ENCODE measurements at places on chromosomes 2 and 18.

DNA sequence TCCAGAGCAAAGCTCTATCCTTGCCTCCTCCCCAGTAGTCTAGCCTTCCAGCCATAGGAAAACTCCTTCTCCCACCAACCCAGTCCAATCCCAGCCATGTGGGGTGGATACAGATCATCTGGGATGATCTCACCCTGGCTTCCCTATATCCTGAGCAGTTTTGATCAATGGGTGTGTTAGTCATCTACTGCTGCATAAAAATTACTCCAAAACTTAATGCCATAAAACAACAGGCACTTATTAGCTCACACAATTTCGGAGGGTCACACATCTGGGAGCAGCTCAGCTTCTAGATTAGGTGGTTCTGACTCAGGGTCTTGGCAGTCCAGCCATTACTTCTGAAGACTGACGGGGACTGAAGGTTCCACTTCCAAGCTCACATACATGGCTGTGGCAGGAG is 190.4 kb downstream of the SPP2 start:
- no peak for DNase-seq

GRCh38 chr2:46778511-46778910 is 137.1 kb downstream of the MCFD2 start:
- DNase-seq, result no peak

DNA sequence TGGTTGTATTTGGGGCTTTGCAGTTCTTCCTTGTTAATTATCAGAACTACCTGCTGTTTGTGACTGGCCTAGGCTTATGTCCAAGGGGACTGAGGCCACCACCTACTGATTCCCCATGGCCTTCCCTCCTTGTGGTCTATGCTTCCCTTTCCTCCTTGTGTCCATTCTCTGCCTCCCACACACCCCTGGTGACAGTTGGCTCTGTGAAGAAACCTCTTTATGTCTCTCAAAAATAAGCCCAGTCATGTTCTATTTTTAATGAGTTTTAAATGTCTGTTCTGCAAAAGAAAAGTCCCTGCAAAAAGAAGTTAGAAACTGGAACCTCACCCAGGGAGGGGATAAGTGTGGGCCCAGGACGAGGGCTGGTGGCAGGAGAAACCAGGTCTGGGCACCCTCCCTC is 105.0 kb downstream of the SMC6 start:
- DNase-seq, result no peak

- DNase-seq, result no peak
Observed at GRCh38 chr2:216429428-216429827, 17.1 kb downstream of the SMARCAL1 start.

DNA sequence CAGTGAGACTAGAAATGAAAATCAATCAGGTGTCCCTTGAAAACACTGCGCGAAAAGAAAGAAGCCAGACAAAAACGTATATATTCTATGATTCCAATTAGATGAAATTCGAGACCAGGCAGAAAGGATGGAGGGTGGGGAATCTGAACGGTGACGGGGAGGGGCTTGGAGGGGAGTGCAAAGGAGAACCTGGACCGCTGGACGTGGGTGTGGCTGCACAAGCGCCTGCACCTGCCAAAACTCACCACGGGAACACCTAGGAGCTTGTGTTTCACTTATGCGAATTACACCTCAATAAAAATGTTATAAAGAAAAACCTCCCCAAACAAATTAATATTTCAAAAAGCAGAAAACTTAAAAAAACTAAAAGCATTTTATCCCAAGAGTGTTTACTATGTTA is 21.9 kb downstream of the THAP4 start:
- DNase-seq, result no peak

DNA sequence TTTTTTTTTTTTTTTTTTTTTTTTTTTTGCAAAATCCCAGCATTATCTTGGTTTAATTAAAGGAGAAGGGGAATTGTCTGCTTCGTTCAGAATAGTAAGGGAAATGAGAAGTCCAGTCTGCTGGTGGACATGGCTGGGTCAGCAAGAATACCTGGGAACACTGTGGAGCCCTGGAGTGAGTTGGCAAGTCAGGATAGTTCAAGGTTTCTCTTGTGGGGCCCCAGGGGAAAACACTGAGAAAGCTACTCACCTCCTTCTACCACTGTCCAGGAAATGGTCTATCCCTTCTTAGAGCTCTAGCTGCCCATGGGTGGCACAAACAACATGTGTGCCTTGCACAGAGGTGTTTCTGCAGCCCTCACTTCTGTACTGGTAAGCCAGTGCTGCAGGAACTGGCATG is 169.1 kb upstream of the SIX2 start:
- DNase-seq, result no peak

DNA sequence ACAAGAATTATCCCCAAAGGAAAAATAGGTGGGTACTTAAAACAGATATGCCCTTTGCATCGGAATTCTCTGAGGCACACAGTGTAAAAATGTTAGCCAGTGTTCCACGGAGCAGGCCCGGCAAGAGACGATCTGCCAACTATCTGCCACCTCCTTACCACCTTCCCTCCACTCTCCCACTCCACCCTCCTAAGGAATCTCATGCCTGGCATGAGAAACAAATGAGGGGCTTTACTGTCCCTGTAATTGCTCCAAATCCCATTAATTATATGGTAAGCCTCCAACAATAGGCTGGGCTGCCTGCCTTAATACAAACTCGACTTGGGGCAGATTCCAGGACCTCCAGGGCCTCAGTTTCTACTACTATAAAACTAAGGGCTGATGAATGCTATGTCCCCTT is 102.3 kb downstream of the ZBTB7C start:
- no peak for DNase-seq

GRCh38 chr2:211816754-211817153 is 721.8 kb downstream of the ERBB4 start:
- DNase-seq, result no peak

DNA sequence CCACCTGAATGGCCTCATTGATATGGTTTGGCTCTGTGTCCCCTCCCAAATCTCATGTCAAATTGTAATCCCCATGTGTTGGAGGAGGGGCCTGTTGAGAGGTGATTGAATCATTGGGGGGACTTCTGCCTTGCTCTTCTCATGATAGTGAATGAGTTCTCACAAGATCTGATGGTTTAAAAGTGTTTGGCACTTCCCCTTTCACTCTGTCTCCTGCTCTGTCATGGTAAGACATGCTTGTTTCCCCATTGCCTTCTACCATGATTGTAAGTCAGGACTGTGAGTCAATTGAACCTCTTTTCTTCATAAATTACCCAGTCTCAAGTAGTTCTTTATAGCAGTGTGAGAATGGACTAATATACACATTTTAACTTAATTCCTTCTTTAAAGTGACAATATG is 146.8 kb upstream of the KCNJ3 start:
- DNase-seq, result no peak

GRCh38 chr2:214575030-214575429 is 164.2 kb downstream of the VWC2L start:
- DNase-seq, result no peak

DNA sequence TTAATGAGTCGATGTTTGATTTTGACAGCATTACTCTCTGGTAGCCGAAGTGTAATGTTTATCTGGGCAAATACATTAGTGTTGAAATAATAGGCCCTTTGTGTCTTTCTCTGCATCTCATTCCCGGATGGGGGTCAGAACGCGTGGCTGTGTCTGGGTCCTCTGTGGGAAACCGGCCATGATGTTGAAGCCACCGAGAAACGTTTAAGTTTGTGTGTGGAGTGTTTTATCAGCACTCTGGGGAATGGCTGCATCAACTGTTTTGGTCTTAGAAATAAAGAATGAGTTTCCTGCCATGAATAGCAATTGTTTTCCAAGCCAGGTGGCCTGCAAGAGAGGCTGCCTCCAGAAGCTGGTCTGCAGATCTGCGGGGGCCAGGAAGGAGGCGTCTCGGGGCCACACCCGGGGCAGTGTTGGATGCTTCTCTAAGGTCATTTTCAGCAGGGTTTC is 69.7 kb downstream of the RNF144A start:
- no peak for DNase-seq

DNA sequence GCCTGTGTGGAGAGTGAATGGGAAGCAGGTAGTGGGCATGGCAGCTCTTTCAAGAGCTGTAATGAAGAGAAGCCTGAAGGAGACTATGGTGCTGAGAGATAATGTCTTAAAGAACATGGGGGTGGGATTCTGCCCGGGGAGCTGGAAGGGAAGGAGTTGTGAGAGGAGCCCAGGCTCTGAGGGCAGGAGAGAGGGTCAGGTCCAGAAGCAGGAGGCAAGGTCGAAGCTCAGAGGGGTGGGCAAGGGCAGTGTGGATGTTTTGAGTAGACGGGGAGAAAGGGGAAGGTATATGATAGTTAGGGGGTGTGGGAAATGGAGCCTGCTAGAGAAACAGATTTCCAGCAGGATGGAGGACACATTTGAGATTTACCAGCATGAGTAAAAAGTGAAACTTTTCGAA is 2.1 kb downstream of the CAPN10 start:
- DNase-seq, result no peak

DNA sequence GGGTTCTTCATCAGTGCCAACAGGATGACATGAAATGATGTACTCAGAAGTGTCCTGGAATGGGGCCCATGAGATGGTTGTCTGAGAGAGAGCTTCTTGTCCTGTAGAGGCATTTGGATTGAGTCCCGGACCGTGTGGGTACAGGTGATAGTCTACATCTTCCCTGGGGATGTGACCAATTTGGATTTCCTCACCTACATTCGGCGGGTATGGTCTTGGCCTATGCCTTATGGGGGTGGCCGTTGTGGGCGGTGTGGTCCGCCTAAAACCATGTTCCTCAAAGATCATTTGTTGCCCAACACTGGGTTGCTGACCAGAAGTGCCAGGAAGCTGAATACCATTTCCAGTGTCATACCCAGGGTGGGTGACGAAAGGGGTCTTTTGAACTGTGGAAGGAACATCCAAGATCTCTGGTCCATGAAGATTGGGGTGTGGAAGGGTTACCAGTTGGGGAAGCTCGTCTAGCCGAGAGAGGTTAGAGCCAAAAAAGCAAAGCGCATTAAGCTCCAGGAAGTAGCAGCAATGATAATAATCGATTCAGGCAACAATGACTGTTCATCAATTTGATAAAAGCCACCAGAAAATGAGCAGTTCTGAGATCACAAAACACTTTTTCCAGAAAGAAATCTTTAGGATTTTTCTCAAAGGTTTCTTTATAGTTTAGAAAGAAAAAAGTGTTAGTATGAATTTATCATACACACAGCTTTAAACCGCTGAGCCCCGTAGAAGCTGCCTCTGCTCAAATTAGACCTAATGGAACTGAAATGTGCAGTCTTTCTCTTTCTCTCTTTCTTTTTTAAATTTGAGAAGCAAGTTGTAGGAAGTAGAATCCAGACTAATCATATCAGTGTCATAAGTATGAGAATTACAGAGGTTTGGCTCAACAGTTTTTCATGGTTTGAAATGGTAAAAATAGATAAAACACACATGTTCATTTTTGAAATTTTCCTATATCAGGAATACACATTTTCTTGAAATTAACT is 60.3 kb downstream of the ATIC start:
- DNase-seq, result no peak

DNA sequence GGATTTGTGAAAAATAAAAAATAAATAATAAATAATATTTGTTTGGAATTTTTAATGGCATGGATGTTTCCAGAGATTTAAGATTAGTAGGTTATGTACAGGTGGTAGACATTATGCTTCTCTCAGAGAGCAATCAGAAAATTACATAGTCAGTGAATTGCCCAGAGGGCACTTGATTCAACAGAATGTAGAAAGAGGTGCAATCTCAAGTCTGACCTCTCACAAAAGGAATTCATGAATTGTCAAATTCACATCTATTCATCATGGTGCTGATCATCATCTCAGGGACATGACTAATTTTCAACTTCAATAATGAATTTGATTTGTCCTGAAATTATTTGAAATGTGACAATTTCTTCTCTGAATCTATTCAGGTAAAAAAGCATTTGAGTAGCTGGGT is 172.5 kb downstream of the PDE11A start:
- no peak for DNase-seq

- no peak for DNase-seq
Observed at GRCh38 chr18:63828656-63829055, 53.4 kb downstream of the SERPINB7 start.
